Lung (tissue), 17 donors: ENCODE measurements at places on chromosomes 11 and 22. TPM values are rescaled to one million over a fixed set of nuclear protein-coding genes. Genes with fewer than 3 reads are reported as not detected.

DNA sequence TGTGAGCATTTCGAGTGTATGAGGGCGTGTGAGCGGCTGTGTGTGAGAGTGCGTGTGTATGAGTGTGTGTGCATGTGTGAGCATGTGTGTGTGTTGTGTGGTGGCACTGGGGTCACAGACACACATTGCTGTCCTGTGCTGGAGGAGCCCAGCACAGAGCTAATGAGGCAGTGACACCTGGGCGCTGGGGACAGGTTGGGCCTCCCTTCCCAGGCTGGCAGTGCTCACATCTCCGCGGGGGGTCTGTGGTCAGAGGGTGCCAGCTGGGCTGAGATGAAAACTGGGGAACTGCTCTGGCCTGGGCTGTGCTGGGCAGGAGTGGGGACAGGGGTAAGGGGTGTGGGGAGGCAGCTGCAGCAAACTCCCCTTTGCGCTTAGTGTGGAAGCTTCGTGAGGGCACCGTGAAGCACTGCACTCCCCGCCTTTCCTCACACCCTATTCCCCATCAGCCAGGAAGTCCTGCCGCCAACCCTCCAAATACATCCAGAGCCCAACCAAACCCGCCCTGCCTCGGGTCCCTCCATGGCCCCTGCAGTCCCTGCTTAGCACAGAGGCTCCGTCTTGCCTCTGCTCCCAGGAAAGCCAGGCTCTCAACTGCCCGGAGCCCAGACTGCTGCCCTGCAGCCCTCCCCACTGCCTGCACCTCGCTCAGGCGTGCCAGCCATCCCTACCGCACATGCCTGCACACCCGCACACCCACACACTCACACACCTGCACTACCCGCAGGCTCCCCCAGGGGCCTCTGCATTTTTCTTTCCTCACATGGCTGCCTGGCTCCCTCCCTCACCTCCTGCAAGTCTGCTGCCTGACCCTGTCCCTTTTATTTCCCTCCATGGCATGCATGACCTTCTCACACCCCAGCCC is 62.0 kb upstream of the THY1 start:
- DNase-seq = peak; percentile 12

DNA sequence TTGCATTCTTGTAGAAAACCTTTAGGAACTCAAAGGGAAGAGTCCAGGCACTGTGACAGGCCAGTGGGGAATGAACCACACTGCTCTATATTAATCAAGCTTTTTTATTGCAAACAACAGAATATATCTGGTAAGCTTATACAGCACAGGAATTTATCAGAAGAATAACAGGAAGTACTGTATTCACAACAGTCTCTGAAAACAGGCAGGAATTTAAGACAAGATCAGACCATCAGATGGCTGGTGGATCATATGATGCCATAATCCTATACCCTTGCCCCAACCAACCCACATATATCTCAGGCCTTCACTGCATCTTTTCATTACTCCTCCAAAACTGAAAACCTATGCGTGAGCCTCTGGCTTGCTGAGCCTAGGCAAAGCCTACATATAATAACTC is 1.0 kb upstream of the HTATIP2 start:
- no peak for DNase-seq

DNA sequence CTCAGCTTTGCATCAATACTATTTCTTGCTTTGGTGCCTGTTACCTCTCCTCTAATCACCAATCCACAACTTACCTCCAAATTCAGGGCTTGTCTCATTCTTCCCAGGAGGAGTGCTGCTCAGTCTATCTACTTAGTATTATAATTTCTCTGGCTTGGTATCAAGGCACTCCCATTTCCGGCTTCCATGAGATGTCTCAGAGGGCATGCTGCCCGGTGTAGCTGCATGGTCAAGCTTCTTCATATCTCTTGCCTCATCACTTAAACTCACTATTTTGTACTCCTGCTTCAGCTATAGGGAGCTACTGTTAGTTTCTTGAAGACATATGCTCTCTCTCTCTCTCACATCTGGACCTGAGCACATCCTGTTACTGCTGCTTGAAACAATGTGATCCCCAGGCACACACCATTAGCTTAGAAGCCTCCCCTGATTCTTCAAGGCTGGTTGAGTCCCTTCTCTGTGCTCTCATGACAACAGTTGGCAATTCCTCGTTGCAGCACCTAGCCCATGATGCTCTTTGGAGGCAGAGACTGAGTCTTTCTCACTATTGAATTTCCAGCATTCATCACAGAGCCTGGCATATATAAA is 182.8 kb upstream of the SYN3 start:
- no peak for DNase-seq

GRCh38 chr11:12086271-12087074 is 23.9 kb upstream of the MICAL2 start:
- no peak for DNase-seq

DNA sequence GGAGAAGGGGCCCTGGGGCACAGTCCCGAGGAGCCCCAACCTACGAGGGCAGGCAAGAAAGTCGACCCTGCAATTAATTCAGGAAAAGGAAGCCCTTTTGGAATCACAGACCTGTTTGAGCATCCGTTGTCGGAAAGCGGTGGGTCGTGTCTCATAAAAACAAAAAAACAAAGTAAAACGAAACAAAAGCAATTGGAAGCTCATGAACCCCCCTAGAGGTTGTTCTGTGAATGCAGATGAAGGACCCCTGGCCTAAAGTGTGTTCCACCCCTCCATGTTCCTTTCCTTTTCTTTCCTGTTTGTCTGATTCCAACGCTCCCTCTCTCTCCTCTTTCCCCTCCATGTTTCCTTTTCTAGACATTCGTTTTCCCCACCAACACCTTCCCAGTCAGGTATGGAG is 203.7 kb downstream of the GRIK4 start:
- DNase-seq = no peak

- no peak for DNase-seq
Measured at GRCh38 chr11:43546561-43547429, 133.7 kb upstream of the HSD17B12 start.

- DNase-seq = no peak
Measured at GRCh38 chr11:698493-699115, 3.0 kb downstream of the TMEM80 start.

DNA sequence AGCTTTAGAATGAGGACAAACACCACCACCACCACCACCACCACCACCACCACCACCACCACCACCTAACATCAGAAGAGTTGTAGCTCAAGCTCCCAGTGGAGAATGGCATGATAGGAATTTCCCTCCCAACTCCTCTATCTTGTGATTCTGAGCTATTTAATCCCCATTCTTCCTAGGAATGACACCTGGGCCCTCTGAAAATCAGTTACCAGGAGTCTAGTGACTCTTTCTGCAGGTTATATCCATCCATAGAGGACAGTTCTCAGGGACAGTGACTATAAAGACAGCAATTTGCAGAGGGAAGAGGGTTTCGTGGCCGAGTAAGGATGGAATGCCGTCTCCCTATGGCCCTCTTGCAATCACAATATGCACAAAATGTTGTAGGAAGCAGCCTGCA is 27.8 kb downstream of the MYH9 start:
- no peak for DNase-seq

DNA sequence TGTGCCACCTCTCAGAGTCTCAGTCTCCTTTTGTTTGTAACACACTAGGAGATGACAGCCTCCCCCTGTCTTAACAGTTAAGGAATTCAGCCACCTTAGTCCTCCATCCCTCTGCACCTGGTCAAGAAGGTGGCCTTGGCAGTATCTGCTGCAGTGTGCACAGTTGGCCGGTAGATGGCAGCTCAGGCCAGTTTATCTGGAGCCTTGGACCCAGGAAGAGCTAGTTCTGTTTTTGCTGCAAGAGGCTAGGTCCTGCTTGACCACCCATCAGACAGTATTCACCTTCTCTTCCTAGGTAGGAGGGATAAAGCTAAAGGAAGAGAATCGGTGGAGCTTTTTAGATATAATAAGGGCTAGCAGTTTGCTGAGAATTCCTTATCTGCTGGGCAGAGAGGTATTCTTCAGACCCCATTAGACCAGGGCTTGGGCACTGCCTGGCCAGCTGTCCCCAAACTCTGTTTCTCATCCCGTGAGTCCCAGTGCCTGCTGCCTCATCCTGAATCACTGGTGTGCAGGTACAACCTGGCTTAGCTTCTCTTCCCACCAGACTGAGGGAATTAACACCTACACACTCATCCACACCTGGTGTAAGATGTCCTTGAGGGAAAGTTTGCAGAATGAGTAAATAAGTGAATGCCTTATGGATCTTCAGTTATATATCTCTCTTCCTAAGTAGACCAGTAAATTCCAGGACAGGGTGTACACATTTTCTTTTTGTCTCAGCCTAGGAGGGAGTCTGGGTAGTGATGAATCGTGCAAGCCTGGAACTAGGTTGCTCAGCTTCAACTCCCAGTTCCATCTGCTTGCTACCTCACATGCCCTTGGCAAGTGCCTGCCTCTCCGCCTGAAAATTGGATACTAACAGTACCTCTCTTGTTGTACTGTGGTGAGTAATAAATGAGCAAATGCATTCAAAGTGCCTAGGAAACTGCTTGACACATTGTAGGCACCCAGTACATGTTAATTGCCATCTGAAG is 70.8 kb upstream of the NARS2 start:
- peak; percentile 70 for DNase-seq

DNA sequence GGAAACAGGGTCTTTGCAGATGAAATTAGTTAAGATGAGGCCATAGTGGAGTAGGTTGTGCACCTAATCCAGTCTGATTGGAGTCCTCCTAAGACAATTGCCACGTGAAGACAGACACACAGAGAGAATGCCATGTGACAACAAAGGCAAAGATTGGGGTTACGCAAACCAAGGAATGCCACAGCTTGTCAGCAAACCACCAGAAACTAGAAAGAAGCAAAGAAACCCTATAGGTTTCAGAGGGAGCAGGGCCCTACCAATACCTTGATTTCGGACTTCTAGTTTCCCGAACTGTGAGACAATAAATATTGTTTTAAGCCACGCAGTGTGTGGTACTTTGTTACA is 8.2 kb upstream of the LAYN start:
- no peak for DNase-seq

DNA sequence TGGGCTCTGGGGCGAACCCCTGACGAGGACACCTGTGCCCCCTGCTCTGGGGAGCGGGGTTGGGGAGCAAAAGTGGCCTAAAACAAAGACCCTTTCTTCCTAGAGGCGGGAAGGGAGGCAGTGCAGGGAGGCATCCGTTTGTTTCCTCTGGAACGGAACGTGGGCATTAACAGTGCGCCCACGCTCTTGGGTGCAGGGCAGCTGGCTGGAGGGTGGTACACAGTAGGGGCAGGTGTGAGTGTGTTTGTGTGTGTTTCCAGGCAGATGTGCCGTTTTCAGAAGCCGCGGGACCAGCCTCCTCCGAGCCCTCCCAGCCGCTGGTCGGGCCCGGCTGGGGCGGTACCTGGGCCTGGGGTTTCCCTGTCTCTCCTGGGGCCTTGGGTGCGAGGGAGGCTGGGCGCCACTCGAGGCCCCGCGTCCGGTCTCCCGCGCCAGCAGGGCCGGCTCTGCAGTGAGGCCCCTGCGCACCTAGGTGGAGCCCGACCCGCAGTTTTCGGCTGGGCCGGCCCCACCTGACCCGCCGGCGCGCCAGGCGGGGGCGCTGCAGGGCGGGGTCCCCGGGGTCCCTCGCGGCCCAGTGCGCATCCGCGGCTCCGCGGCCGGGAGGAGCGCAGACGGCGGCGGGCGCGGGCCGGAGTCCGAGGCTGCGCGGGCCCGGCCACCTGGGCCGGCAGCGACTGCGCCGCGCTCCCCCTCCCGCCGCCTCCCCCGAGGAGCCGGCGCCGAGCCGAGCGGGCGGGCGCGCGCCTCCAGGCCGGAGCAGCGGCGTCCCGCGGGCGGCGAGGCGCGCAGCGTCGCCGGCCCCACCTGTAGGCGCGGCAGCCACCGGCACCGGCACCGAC is 1252.7 kb downstream of the BRD1 start:
- peak; percentile 68 for DNase-seq

DNA sequence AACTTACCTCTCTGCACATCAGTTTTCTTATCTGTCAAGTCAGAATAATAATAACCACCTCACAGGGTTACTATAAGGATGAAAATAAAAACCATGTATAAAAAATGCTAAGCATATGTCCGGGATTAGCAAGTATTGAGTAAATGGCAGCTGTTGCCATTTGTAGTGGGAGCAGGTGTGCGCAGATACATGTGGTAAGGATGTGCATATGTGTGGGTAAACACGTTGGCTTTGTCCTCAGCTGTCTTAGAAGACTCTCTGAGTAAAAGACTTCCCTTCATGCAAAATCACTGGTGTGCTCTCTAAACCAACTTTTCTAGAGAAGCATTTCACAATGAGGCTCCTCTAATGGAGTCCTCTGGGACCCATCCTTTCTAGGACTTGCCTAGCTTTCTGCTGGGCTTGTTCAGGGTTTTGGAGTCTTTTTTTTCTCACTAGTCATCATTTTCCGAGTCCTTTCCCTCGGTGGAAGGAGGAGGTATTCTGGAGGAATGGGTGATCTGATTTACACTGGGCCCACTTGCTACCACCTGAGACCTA is 62.4 kb downstream of the NELL1 start:
- no peak for DNase-seq

DNA sequence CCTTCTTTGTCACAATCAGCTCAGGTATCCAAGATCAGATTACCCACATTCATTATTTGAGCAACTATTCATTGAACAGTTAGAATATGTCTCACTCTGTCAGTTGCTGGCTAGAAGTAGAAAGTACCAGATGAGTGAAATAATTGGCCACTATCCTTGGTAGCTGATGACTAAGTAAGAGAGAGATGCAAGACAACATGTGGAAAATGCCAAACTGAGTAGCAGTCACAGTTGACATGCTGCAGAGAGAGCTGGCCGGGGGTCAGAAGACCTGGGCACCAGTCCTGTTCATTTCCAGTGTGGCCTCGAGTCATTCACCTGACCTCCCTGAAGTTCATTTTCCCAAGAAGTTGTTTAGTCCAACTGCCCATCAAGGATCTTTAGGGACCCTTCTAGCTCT is 22.5 kb upstream of the SMIM35 start:
- DNase-seq = no peak

DNA sequence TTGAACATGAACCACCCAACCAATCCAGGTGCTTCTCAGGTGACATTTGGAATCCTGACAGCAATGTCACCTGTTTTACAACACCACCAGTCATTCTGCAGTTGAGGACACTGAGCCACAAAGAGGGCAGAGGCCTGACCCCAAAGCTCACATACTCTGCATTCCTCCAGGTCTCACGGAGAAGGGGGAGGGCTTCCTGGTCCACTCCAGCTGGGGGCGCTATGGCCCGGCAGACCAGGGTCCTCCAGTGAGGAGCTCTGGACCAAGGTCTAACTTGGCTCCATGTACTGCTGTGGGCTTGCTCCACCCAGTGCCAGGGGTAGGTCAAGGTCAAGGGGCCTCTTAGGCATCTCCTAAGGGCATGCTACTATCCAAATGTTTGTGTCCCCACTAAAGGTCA is 1.5 kb upstream of the PNPLA3 start:
- DNase-seq = no peak

MCM5 gene
- total RNA-seq = 31.1 TPM

FGF19 gene
- total RNA-seq = 0.09 TPM

CD248 gene
- 25.9 TPM for total RNA-seq

SCYL1 gene
- 54.3 TPM for total RNA-seq

PISD gene
- 25.7 TPM for total RNA-seq
